ENCODE measurements at places on chromosomes 1 and 21.

GRCh38 chr1:204773246-204773645 is 87.7 kb upstream of the LRRN2 start:
- DNase-seq = no peak

DNA sequence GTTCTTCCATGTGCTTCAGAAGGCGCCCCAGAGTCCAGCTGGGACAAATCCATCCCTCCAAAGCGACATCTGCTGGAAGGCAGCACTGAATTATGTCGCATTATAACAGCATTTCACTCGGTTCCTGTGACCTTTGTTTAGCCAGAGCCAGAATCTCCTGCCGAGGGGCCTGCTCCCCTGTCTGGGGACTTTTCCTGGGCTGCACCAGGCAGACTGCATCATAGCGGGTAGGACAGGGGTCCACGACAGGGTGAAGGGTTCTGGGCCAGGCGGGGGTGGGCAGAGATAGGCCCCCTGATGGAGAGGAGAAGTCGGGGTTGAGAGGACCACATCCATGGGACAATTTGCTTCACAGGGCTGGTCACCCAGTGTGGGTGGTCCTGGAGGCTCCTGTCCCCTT is 276.9 kb downstream of the MATN1 start:
- DNase-seq = peak; percentile 1

DNA sequence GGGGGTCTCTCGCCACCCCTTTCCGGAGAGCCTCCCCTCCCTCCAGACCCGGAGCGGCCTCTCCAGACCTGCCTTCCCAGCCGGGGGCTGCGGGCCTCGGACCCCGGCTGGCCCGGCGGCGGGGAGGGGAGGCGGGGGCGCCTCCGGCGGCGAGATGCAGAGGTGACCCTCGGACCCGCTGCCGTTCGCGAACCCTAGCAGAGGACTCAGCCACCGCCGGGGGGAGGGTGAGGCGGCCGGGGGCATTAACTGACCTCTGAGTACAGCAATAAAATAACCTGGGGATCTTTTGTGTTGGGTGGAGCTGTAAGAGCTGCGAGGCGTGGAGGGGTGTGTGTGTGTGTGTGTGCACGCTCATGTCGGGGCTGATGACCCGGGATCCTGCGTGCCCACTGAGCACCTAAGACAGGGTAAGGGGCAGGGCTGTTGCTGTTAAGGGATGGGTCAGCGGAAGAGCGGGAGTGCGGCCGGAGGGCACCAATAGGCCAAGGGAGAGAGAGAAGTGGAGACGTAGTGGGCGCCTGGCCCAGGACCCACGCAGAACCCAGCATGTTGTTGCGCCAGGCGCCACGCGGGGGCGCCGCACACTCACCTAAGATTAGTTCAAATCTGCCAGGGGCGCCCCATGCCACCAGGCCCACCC is 6.3 kb downstream of the HAPLN2 start:
- peak; percentile 89 for DNase-seq

- DNase-seq = no peak
Observed at GRCh38 chr1:225849925-225850324, 32.3 kb downstream of the TMEM63A start.
